ENCODE measurements at places on chromosomes 7 and 10. TPM values are rescaled to one million over a fixed set of nuclear protein-coding genes. Genes with fewer than 3 reads are reported as not detected.

DNA sequence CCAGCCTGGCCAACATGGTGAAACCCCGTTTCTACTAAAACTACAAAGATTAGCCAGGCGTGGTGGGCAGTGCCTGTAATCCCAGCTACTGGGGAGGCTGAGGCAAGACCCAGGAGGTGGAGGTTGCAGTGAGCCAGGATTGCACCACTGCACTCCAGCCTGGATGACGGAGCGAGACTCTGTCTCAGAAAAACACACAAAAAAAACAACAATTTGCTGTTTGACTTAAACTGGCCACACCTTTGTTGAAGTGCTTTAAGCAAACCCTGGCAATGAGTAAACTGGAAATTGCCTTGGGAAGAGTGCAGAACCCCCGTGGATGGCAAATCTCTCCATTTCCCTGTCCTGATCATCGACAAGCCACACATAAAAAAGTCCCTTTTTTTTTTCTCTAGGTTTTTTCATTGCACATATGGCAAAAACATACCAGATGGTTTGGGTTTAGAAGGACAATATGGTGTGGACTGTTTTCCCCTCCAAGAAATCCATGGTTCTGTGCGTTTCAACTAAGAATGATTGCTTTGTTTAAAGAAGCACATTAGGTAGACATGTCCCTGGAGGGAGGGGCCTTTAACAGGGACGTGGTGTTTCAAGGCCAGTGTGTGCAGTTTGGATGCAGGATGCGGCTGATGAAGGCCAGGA, 76.9 kb downstream of the NRP1 start:
- no peak for DNase-seq

DNA sequence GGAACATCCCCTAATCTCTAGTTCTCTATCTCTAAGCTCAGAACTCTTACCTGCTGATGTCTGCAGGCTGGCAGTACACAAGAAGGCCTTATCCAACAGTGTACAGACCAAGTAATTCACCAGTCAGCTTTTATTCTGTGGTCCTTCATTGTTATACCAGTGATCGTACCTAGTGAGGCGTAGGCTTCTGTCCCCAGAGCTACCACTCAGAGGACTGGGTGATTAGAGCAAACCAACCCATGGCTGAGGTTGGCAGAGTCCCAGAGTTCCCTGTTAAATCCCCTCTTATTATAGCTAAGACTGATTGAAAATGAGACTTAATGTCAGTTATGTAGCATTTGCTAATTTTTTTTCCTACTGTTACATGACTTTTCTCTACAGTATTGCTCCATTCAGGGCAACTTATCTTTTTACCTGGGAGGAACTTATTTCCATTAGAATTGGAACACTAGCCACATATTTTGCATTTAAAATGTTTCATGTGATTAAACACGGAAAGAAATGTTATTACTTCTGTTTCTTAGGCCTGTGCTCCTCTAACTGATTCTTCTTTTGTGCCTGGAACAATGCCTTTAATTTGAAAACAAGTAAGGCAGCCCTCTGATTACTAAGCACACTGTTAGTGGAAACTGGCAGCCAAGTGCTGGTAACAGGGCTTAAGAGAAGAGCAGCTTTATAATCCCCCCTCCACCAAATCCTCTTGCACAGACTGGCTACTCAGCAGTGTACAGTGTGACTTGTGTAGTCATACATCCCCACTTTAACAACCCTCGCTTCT, 127.2 kb downstream of the LRRC4 start:
- DNase-seq: no peak

DNA sequence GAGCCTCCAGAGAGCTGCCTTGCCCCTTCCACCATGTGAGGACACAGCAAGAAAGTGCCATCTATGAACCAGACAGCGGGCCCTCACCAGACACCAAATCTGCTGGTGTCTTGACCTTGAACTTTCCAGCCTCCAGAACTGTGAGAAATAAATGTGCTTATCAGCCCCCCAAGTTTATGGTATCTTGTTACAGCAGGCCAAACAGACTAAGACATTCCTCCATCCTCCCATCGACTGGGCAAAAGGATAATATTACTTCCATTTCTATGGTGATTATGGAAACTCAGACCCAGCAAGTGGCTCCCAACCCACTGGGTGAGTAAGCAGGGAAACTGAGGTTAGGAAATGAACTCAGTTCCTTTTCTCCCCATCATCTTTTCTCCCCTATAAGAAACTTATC, 288.4 kb downstream of the KCNMA1 start:
- no peak for DNase-seq

GRCh38 chr7:6273380-6273837, 985 bp upstream of the CYTH3 start:
- DNase-seq: no peak

- no peak for DNase-seq
These were observed 217.8 kb upstream of the HPS1 start for GRCh38 chr10:98664329-98665042.

DNA sequence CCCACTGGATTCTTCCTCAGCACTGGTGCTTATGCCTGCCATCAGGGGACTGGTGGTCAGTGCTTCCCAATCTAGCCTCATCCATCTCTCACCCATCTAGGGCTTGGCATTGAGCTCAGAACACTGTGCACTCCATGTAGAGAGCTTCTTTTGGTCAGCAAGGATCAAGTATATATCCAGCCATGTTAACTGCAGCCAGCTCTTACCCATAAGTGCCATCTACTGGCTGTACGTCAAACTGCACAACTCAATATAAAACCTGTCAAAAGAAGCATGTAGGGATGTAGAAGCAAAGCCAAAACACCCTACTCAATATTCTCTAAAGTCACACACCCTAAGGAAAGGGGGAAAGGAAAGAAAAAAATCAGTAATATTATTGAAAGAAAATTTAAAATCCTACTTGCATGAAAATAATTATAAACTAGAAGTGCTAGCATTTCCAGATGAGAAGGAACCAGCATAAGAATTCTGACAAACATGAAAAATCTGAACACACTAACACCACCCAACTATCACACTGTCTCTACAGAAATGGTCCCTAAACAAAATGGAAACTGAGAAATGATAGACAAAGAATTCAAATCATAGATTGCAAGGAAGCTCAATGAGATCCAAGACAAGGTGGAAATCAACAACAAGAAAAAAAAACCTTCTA, 531.1 kb upstream of the STEAP1 start:
- peak; percentile 34 for DNase-seq

- no peak for DNase-seq
These were observed 7.9 kb upstream of the CRYGN start for GRCh38 chr7:151447901-151448260.

GRCh38 chr7:157568770-157569584, 232.2 kb downstream of the DNAJB6 start:
- no peak for DNase-seq

DNA sequence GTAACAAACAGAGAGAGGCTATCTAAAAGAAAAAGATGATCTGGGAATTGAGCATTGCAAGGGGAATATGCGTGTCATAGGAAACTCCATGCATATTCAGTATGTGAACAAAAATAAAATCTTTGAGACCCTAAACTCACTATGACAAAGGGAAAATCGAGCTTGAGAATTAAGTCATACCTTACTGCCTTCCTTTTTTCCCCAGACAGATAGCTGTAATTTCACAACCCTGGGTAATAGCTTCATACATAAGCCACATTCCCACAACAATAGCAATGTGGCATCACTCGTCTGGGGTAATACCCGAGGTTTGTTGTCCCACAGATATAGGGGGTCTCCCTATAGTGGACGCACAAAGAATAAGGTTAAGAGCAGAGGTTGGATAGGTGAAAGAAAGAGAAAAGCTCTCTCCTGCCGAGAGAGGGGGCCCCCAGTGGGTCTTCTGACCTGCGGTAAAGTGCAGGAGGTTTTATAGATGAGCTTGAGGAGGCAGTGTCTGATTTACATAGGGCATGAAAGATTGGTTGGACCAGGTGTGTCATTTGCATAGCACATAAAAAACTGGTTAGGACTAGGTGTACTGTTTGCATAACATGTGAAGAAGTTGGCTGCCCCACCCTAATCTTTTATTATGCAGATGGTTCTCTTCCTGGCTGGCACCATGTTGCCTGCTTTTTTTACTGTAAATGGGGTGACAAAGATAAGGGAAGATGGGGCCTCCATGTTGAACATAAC, 11.6 kb downstream of the CYP3A43 start:
- no peak for DNase-seq

- DNase-seq: no peak
These were observed 18.1 kb upstream of the ABCB5 start for GRCh38 chr7:20597339-20597738.

DNA sequence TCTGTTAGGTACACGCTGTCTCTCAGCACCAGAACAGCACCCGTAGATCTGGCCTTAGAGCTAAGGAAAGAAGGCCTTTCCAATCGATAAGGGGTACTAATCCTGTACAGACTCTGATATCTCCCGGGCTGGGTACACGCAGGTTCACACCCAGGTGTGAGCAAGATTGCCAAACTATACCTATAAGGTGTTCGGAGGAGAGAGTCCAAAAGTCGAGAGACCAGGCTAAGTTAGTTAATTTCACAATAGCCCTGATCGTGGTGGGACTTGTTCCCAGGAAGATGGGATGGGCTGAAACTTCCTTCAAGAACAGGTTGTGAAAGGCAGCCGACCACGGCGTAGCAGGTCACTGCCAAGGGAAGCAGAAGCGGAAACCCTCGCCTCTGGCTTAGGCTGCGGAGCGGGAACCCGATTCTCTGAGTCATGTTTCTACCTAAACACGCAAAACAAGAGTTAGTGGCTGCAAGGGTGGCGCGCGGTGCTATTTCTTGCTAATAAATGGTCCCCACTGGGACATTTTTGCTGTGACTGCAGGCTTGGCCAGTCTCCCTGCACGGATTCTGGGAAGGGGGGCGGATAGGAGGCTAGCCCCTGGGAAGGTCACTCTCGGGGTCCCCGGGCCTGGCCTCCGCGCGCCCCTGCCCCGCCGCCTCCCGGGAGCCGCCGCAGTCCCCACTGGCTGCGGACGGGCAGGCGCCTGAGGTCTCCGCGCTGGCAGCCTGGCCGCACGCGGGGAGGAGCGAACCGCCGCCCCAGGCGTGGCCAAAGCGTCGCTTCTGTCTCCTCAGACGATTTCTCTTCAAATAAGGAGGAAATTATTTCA, 75.4 kb upstream of the PDSS1 start:
- DNase-seq: no peak

GRCh38 chr10:79176052-79176501, 107.3 kb downstream of the ZMIZ1 start:
- peak; percentile 97 for DNase-seq

Gene AGAP6
- total RNA-seq: 5.0 TPM

Gene PLPP4
- total RNA-seq: 13.8 TPM

Gene LBX1
- total RNA-seq: not detected

Gene GPR37
- total RNA-seq: not detected

Gene ZNF438
- total RNA-seq: 6.5 TPM

Gene MEOX2
- total RNA-seq: not detected
